ENCODE measurements at places on chromosomes 1 and 21. TPM values are rescaled to one million over a fixed set of nuclear protein-coding genes. Genes with fewer than 3 reads are reported as not detected.

The SPAG17 gene
- 4.2 TPM for total RNA-seq

The ZNF692 gene
- total RNA-seq = 14.7 TPM

The LCE2C gene
- total RNA-seq = not detected

The PLA2G2E gene
- total RNA-seq = not detected

The CENPF gene
- total RNA-seq = 46.2 TPM

The SPRR2A gene
- not detected for total RNA-seq

The FCER1A gene
- total RNA-seq = 1.7 TPM

The HSF2BP gene
- total RNA-seq = 1.1 TPM

The GPX7 gene
- 55.4 TPM for total RNA-seq

The CRP gene
- not detected for total RNA-seq

The DYNLT5 gene
- total RNA-seq = 6.8 TPM

The S100A7A gene
- total RNA-seq = not detected

The OR10Z1 gene
- not detected for total RNA-seq

The CLIC6 gene
- 17.2 TPM for total RNA-seq

The FLG gene
- 0.05 TPM for total RNA-seq

The TRAF3IP3 gene
- total RNA-seq = 1.4 TPM

The SPATA1 gene
- 1.2 TPM for total RNA-seq

Measured in urinary bladder (tissue), 4 donors.